ENCODE measurements at places on chromosomes 1 and 21.

- DNase-seq: peak; percentile 70
These were observed 18.3 kb upstream of the SERINC2 start for GRCh38 chr1:31394584-31395193.

DNA sequence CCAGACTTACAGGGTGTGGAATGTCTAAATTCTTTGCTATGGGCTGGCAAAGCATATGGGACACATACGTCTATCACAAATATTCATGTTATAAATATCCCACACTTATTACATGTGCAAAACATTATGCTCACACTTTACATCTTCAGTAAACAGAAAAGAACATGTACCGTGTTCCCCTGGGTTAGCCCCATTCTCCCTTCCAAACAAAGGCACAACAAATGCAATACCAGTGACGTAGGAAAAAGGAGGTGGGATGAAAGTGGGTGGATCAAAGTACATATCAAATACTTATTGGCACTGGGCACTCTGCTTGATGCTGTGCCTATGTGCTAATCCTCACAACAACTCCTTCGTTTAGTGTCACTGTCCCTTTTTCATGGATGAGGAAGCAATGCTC, 170.8 kb downstream of the ZSCAN20 start:
- DNase-seq: no peak

GRCh38 chr1:183024317-183025009, 1.2 kb downstream of the LAMC1 start:
- DNase-seq: peak; percentile 46

DNA sequence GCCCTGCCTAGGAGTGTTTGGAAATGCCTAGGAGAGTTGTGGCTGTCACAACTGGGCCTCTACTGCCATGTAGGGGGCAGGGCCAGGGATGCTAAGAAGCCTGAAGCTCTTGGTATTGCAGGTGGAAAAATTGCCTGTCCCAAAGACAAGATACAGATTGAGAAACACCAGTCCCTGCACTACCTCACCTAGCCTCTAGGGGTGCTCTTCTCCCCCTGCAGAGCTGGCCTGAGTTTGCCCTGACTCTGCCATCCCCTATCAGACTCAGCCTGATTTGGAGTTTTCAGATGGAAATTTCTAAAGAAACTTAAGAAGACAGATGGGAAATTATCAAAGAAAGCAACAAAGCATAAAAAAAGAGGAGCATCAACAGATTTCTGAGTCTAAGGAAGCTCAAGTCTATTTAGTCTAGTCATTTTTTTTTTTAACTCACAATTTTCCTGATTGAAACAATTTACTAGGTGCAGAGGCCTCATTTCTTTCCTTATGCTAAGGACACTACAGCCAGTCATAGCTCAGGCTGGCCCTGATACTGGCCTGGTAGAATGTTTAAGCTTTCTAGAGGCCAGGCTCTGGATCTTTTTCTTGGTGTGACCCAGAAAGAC, 61.4 kb upstream of the LRRN2 start:
- DNase-seq: peak; percentile 55

DNA sequence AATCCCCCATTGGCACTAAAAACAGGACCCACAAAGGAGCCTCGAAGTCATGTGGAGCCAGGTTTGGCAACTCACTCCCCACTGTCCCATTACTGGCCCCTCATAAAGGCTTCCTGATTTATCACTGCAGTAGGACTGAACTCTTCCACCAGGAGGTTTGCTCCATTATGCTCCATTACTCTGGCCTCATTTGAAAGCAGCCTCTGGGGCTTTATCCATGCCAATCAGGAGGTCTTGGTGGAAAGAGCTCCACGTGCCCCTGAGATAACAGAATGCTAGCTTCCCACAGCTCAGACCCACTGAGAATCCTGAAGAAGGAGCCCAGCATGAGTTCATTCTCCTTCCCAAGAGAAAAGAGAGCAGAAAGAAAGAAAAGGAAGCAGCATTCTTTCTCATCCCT, 76.4 kb downstream of the HIVEP3 start:
- no peak for DNase-seq

DNA sequence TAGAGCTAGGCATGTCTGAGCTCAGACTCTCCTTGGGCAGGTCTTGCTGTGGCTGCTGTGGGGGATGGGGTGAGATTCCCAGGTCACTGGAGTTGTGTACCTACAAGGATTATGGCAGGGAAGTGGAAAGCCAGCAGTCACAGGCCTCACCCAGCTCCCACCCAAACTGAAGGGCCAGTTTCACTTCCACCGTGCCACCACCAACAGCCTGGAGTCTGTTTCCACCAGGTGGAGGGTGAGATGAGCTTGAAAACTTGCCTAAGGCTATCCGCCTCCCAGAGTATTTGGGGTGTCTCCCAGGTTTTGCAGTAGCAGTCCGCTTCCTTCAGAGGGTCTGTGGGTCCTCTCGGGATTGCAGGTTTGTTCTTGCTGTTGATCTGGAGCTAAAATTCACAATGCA, 327.7 kb downstream of the PTPRC start:
- DNase-seq: no peak

GRCh38 chr1:187313115-187313514, 484.4 kb downstream of the PLA2G4A start:
- DNase-seq: no peak

DNA sequence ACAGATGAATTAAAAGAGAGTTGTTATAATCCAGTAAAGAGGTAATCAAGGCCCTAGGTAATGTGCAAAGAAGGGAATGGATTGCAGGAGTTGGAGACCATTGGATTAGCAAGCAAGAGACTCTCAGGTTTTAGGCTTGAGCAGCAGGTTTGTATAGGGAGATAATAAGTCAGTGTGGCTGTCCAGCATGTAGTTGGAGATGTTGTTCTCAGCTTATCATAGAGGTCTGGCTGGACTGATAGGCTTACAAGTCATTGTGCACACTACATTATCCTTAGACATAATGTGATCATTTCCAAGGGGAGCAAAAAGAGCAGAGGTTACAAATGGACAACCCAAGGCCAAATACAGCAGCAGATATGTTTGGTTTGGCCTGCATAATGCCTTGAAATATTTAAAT, 45.9 kb upstream of the SAMD13 start:
- no peak for DNase-seq

- DNase-seq: no peak
These were observed 29.8 kb upstream of the COL16A1 start for GRCh38 chr1:31733389-31734219.

GRCh38 chr1:164622068-164622845, 63.3 kb downstream of the PBX1 start:
- DNase-seq: peak; percentile 44

DNA sequence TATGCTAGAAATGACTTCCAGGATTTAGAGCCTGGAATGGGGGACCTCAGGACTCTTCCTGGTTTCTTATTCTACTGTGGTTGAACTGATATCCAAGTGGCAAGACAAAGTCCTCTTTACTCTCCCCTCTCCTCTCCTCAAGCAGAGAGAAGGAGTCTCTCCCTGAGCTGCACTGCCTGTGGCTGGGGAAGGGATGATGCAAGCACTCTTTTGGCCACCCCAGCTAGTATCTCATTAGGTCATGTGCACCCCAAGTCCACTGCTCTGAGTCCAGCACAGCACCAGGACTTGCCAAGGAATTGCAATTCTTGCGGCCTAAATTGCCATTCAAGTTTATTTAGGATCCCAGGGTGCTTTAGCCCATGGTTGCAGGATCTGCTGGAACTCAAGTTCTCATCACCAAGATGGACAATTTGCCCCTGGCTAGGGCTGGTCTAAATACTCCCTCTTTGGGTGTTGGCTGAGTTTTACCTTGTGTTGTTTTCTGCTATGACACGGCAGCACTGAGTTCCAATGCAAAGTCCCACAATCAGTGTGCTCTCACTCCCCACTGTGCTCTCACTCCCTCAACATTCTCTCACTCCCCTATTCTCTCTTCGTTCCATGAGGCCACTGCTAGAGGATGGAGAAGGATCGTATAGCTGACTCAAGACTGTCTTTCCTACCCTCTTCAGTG, 172.2 kb downstream of the TM2D1 start:
- no peak for DNase-seq

DNA sequence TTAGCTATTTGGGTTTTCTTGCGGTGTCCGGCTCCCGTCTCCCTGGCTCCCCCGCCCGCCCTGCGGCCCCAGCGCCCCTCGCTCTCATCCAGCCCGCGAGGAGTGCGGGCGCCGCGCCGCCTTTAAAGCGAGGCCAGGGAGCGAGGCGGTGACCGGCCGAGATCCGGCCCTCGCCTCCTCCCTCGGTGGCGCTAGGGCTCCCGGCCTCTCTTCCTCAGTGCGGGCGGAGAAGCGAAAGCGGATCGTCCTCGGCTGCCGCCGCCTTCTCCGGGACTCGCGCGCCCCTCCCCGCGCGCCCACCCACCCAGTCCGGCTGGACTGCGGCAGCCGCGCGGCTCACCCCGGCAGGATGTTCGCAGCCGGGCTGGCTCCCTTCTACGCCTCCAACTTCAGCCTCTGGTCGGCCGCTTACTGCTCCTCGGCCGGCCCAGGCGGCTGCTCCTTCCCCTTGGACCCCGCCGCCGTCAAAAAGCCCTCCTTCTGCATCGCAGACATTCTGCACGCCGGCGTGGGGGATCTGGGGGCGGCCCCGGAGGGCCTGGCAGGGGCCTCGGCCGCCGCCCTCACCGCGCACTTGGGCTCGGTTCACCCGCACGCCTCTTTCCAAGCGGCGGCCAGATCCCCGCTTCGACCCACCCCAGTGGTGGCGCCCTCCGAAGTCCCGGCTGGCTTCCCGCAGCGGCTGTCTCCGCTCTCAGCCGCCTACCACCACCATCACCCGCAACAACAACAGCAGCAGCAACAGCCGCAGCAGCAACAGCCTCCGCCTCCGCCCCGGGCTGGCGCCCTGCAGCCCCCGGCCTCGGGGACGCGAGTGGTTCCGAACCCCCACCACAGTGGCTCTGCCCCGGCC, 492 bp downstream of the HLX start:
- DNase-seq: peak; percentile 46

- DNase-seq: peak; percentile 96
These were observed 7.7 kb downstream of the EPHX1 start for GRCh38 chr1:225817611-225818061.

DNA sequence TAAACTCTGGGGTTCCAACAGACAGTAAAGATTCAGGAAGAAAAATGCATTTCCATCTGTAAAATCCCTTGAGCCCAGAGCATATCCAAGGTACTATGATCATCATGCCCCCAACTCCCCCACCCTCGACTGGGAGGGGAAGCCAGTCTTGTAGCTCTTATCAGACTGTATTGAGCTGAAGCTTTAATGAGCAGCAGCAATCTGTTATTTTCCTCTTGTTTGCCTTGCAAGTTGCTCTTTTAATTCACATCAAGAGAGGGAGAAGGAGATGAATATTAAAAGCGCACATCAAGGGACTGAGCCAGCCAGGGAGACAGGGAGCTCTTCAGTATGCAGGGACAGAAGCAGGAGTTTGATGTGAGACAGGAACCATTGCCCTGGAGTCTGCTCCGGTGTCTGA, 52.5 kb upstream of the KCNA3 start:
- no peak for DNase-seq

GRCh38 chr1:109427171-109427467, 871 bp upstream of the PSMA5 start:
- peak; percentile 28 for DNase-seq

DNA sequence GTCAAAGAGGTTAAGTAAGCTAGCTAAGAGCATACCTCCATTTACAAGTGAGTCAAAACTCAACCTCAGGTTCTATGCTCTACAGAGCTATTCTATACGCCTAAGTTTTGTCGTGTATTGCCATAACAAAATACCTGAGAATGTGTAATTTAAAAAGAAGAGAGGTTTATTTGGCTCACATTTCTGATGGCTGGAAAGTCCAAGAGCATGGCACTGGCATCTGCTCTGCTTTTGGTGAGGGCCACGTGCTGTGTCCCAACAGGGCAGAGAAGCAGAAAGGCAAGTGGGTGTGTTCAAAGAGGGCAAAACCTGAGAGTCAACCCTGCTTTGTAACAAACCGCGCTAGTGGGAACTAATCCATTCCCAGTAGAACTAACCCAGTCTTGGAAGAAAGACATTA, 60.9 kb upstream of the POU2F1 start:
- DNase-seq: no peak

GRCh38 chr1:94727846-94728715, 92.1 kb upstream of the SLC44A3 start:
- peak; percentile 95 for DNase-seq

DNA sequence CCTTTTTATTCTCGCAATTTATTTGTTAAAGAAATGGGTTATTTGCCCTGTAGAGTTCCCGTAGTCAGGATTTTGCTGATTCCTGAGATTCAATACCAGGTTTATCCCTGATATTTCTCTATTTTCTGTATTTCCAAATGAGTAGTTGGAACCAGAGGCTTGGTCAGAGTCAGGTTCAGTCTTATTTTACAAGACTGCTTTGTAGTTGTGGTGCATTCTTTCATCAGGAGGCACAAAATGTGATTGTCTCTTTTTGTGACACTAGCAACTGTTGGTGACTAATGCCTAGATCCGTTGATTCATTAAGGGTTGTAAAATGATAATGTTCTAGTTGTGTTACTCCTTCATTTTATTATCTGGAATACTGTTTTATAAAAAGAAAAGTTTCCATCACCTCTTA, 95.5 kb upstream of the TPTE start:
- no peak for DNase-seq

DNA sequence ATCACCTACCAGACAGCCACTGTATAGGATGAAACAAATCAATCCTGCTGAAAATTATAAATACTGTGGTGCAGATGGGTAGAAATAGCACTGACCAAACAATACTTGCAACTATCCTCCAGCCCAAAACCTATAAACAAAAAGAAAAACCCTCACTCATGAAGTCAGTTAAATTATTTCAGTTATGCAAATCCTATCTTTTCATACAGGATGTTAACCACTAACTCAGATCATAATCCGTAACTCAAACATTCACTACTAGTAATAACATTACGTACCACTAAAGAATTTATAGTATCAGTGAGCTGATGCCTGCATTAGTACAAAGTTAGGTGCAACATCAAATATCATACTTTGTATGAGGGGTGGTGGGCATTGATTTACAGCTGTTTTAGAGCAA, 2.6 kb downstream of the NDC1 start:
- DNase-seq: no peak

DNA sequence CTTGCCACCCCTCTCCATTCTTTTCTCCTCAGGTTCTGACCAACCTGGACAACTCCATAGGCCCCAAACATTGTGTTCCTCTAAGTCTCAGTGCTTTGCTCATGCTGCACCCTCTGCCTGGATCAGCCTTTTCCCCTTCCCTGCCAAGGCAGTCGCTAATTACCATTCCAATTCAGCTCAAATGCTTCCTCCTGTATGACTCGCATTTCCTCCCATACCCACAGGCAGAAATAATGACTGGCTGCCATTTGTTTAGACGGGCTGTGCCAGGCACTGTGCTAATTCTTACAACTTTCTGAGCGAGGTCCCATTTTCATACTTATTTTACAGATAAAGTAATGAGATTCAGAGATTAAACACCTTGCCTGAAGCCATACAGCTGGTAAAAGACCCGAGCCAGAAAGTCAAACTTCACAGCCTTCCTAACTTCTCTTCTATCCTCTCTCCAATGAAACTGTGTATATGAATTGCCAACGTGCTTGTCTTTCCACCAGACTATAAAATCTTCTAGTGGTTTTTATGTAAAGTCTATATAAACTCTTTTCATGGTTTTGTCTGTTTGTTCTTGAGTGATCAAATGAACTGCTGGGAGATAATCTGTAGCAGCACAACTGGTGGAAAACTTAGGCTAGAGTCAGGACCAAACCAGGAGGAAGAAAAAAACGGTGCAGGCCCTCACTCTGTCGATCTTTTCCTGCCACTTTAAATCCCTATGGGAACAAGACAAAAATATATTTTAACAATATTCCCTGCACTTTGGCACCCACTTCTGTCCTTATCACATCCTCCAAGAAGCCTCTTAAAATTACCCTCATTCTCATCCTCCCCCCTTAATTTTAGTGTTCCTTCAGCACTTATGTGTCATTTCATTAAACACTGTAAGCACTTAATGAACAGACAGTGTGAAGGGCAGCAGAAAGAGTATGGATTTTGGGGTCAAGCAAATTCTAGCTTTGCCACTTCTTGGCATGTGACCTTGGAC, 33.7 kb downstream of the RAB3B start:
- DNase-seq: peak; percentile 25
